ENCODE measurements at places on chromosomes 5 and 9.

DNA sequence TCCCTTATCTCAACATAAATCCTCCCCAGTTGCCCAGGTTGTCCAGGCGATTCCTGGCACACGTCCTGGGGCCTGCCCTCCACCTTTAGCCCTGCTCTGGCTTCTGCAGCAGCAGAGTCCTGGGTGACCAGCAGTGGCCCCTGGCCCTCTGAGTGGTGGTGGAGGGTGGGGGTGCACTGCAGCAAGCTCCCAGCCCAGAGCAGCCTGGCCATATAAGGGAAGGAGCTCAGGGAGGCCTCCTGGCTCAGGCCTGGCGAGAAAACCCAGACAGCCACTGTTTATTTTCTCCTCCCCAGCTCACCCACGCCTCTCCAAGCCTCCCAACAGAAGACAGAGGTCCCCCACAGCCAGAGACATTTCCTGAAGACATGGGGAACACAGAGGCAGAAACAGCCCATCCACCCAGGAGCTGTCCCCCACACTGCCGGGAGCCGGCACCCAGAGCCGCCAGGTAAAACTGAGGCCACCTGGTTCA lies 44.7 kb upstream of the IL17B start:
- DNase-seq: peak; percentile 65

DNA sequence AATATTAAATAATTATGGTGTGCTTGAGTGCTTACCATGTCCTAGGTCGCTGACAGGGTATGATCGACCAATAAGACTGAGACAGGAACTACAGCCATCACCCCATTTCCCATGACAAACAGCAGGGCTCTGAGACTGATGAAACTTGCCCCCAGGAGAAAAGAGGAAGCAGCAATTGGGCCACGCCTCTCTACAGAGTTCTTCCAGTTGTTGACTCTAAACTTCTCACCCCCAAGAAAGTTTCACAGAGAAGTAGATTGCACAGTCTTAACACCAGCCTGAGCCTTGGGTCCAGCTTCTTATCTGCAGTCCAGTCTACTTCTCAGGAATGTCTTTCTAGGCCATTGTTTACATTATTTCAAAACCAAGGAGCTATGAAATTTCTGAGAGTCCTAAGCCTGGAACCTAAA lies 182.2 kb upstream of the ANKRD55 start:
- DNase-seq: no peak

GRCh38 chr9:89564346-89564878 lies 40.4 kb upstream of the GADD45G start:
- DNase-seq: peak; percentile 59

GRCh38 chr9:7173139-7173538 lies 415.4 kb downstream of the KDM4C start:
- no peak for DNase-seq

DNA sequence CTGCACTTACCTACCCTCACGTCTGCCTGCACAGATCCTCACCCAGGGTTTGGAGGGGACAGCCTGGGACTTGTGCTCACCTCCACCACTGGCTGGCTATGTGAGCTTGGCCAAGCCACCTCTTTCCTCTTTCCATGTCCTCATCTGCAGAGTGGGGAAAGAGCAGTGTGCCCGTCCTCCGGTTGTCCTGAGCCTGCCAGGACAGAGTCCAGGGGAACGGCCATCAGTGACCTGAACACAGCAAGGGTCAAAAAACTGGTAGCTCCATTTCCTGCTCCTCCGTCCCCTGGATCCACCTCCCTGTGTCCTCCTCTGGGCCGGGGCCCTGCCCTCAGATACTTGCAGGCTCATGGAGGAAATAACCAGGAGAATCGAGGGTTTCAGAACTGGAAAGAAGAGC lies 187.7 kb downstream of the OLFM1 start:
- DNase-seq: no peak
